NCI-H1105 (cell line): ENCODE measurements at places on chromosomes 12 and 14.

- no peak for DNase-seq
Observed at GRCh38 chr14:46717211-46717610, 65.6 kb upstream of the RPL10L start.

DNA sequence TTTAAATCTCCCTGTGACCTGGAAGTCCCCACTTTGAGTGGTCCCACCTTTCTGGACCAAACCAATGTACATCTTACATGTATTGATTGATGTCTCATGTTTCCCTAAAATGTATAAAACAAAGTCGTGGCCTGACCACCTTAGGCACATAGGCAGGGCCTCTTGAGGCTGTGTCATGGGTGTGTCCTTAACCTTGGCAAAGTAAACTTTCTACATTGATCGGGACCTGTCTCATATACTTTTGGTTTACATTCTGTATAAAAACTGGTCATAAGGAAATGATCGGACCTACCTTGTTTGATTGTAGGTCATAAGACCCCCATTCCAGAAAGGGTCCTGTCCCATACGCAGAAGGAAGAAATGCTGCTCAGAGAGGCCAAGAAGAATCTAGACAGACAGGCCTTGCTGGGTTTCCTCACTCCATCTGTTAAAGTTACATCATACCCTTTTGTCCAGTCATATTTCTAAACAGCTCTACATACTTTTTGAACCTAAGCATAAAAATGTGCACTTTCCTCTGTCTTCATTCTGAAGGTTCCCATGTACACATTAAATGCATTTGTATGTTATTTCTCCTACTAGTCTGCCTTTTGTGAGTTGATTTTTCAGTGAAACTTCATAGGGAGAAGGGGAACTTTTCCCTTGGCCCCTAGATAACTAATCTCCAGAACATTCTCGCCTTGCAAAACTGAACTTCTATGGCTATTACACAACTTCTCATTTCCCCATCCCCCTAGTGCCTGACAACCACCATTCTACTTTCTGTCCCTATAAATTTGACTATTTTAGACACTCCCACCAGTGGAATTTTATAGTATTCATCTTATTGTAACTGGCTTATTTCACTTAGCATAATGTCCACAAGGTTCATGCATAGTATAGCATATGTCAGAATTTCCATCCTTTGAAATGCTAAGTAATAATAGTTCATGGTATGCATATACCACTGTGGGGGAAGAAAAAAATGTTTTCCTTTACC, 30.2 kb upstream of the CPM start:
- DNase-seq, result no peak

- no peak for DNase-seq
Observed at GRCh38 chr12:108169708-108170107, 40.6 kb downstream of the WSCD2 start.

DNA sequence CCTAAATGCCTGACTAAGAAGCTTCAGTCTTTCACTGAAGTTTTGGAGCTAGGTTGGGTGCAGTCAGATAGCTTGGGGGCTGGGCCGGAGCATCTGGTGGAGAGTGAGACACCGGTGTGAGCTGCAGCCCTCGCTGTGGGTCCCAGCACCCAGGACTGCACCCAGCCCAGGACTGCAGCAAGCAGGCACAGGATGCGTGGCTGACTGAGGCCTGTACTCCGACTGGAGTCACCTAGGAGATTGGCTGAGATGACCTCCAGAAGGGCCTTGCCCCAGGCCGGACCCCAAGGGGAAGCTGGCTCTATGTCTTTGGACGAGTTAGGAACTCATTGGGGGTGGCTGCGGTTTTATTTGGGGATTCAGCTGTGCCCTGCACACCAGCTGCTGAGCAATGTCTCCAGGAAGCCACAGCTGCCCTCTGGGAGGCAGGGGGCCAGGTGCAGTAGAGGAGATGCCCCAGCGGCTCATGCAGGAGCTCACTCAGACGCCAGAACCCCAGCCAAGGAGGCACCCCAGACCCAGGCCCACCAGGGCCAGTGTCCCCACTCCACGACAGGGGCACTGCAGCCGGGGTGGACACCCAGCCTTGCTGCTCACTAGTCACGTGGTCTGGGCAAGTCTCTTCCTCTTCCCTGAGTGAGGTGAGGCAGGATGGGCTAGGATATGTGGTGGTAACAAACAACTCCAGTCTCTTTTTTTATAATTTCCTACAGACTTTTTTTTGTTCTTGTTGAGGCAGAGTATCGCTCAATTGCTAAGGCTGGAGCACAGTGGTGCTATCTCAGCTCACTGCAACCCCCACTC, 31.8 kb upstream of the RCOR1 start:
- DNase-seq, result no peak

DNA sequence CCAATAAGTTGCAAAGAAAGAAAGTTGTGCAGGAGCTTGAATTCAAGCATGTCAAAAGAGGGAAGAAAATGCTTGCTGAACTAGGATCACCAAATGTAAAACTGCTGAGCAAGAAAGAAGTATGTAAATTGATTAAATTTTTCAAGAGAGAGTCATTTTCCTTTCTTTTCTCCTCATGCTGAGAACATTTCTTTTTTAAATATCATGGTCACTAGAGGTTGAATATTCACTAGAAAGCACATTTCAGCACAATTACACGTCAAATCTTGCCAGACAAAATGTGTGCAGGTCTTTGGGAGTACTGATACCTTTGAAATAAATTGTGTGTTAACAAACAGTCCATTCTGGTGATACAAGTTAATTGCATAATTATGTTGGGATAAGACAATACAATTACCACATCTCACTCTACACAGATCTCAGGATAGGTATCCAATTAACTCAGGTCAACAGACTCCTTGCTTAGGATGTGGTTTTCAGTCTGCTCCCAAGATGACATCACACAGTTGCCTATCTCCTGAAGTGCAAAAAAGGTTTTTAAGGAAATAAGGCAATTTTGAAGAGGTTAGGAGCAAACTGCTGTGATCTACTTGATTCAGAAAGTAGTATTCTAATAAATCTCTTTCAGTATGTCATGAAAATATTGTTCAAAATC, 862.2 kb downstream of the RPS29 start:
- no peak for DNase-seq

DNA sequence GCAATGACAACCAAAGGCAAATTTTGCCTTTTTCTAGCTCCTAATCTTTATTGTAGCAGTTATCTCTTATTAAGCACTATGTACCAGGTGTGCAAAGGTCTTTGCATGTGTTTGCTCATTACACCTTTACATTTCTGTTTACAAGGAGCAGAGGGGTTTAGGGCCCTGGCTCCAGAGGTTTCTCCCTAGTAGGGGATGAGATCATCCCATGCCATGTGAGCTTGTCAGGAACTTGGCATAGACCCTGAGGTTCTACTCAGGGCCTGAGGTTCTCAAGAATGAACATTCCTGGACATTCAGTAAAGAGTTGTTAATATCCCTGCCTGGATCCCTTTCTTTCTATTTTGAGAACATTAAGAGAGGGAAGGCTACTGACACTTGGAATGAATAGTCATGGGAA, 292.0 kb downstream of the RPAP3 start:
- no peak for DNase-seq

DNA sequence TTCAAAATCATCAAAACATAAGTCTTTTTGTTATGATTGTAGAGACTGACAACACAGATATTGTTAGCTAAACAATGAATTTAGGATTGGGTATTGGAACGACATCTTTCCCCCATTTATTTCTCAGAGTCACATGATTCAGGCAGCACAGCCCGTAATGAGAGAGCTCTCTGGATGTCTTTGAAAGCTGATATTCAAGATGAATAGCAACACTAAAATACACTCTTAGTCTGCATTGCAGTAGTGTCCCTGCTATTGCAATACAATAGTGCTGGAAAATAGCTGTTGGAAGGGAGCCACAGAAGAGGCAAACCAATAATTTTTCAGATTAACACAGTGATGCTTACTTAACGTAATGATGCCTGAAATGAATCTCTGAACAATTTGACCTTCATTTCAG, 9.9 kb downstream of the GTSF1 start:
- no peak for DNase-seq

GRCh38 chr12:3214526-3215365, 137.6 kb downstream of the TSPAN9 start:
- peak; percentile 79 for DNase-seq

DNA sequence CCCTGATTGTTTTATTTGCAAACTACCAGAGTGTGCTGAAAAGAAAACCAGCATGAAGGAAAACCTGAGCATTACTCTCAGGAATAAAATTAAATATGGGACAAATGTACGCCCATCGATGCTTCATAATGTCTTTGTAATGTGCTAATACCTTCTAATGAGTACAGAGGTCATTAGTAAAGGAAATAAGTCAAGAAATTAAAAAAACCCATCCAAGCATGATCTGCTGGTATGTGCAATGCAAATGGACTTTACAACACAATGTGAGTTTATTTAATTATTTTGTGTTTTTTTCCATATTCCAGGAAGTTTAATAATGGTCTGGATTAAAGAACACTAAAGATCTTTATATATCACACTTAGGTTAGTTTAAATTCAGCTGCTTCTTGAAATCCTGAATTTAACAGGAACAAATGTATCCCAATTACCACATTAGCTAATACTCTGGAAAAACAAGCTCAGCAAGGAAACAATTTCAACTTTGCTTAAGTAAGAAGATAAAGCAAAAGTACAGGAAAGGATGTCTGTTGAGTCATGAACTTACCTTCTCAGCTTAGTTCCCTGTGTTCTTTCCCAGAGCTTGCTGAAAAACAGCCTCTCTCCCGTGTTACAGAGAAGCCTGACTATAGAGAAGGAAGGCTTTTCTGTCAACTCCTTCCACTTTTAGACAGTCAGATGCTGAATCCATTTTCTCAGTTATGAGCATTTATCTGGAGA, 179.3 kb upstream of the TMEM260 start:
- DNase-seq, result no peak

DNA sequence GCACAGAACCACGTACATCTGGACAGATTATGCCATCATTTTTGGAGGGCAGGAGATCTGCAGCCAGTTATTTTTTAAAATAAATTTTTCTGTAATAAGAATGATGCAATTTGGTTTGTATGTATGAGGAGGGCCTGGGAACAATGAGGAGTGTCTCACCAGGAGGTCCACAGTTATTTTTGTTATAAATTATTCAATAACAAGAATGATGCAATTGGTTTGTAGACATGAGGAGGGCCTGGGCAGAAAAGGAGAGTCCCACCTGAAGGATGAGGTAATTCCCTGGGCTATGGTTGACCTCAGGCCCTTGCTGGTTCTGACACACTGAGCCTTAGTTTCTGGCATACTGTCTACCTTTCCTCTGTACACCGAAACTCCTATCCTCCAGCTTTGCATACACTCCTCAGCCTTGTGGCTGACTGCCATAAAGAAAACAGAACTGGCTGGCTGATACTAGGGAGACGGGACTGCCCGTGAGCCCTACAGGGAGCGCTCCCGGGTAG, 9.0 kb upstream of the DCD start:
- DNase-seq, result no peak

- DNase-seq, result no peak
Observed at GRCh38 chr12:40738856-40739255, 46.6 kb downstream of the CNTN1 start.

GRCh38 chr12:54891717-54892478, 37.6 kb downstream of the MUCL1 start:
- DNase-seq, result peak; percentile 74

- no peak for DNase-seq
Observed at GRCh38 chr12:92471551-92471950, 231.2 kb upstream of the PLEKHG7 start.

DNA sequence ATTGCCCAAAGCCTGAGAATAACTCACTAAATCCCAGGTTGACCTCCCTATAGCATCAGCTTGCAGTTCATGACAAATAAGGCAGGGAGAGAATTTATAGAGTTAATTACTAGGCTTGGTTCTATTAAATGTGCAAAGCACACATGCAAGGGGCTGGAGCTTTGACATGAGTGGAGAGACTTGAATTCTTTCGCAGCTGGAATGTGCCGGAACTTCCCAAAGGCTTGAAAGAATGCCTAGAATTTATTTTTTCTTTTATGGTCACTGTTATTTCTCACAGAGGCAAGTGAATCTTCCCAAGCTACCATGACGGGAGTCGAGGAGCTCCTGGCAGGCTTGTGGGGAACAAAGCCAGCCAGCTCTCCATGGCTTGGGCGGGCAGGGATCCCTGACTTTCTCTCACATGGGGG, 95.5 kb upstream of the USP44 start:
- no peak for DNase-seq

DNA sequence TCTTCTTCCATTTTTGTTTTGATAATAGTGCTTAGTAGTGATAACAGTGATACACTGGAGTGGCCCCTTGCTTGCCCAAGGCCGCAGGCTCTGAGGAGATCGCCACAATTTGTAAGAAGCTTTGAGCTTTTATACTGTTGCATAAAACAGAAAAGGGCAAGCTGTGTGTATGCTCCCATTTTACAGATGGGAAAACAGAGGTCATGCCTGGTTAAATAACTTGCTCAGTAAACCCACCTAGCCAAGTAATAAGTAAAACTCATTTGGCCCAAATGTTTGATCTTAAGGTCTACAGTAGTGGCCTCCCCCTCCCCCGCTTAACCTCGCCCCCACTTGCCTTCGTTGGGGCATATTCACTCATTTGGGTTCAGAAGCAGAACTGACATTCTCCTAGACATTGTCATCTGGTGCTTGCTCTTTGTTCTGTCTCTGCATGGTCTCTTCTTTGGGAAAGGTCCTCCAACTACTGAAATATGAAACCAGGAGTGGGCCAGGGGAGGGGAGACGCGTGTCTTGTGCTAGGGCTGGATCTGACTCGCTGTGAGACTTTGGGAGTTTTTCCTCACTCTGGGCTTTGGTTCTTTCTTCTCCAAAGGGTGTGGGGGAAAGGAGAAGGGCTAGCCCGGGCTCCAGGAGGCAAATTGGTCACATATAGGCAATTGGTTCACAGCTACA, 88.1 kb downstream of the PAPOLA start:
- no peak for DNase-seq

GRCh38 chr14:67464377-67464776, 24.1 kb downstream of the TMEM229B start:
- no peak for DNase-seq

GRCh38 chr12:14284184-14284722, 81.2 kb upstream of the ATF7IP start:
- DNase-seq, result no peak

- no peak for DNase-seq
Observed at GRCh38 chr12:23944067-23944466, 5.4 kb downstream of the SOX5 start.

DNA sequence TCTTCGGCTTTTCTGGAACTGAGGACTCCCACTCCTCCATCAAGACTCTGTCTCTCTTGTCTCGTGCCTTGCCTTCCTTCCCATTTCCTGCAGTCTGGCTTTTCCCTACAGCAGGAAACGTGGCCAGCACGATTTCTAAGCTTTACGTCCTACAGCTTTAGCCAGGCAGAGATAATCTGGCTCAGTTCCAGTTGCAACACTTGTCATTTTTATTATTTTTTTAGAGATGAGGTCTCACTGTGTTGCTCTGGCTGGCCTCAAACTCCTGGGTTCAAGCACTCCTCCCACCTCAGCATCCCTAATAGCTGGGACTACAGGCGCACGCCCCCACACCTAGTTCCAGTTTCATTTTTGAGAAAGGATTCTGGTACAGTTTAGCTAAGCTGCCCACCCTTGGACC, 19.9 kb downstream of the CALM1 start:
- DNase-seq, result no peak

GRCh38 chr12:22322091-22322490, 12.4 kb downstream of the ST8SIA1 start:
- no peak for DNase-seq

- DNase-seq, result peak; percentile 5
Observed at GRCh38 chr12:98208816-98209215, 306.6 kb upstream of the TMPO start.

GRCh38 chr14:37122288-37122687, 50.1 kb downstream of the SLC25A21 start:
- no peak for DNase-seq

GRCh38 chr12:5227708-5228373, 184.2 kb downstream of the KCNA5 start:
- no peak for DNase-seq
